Neural crest cell (in vitro differentiated cells): ENCODE measurements at places on chromosomes 7 and 10.

DNA sequence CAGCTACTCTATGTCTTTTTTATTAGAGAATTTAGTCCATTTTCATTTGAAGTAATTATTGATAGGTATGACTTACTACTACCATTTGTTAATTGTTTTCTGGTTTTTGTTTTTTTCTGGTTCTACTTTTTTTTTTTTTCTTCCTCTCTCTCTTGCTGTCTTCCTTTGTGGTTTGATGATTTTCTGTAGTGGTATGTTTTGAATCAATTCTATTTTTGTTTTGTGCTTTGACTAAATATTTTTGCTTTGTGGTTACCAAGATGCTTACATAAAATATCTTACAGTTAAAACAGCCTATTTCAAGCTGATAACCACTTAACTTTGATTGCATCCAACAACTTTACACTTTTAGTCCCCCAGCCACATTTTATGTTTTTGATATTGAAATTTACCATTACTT is 3.3 kb upstream of the OR2F2 start:
- DNase-seq, result no peak

DNA sequence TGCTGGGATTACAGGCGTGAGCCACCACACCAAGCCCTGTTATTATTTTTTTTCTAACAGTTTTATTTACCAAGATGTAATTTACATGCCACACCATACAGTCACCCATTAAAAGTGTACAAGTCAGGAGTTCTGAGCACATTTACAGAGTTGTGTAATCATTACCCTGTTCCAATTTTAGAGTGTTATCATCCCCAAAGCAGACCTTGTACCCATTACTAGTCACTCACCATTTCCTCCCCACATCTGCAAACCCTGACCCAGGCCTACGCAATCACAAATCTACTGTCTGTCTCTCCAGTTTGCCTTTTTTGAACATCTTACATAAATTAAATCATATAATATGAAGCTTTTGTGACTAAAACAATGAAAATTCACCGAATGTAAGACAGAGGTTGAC is 402.9 kb upstream of the FOXK1 start:
- no peak for DNase-seq

GRCh38 chr10:124650820-124651401 is 93.3 kb downstream of the FAM53B start:
- no peak for DNase-seq

DNA sequence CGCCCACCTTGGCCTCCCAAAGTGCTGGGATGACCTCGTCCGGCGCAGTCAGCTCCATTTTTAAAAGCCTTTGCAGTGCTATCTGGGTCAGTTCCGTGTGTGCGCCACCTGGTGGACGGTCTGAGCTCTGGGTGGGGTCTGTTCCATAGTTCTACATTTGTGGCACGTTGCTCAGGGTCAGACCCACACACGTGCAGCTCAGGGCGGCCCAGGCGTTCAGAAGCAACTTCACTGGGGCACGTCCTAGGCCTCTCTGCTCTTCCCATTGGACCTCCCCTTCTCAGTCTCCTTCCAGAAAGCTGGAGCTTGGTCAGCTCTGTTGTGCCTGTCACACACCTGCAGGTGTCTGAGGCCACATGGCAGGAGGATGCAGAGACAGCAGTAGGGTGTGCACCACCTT is 137.9 kb downstream of the DNAJB6 start:
- no peak for DNase-seq

DNA sequence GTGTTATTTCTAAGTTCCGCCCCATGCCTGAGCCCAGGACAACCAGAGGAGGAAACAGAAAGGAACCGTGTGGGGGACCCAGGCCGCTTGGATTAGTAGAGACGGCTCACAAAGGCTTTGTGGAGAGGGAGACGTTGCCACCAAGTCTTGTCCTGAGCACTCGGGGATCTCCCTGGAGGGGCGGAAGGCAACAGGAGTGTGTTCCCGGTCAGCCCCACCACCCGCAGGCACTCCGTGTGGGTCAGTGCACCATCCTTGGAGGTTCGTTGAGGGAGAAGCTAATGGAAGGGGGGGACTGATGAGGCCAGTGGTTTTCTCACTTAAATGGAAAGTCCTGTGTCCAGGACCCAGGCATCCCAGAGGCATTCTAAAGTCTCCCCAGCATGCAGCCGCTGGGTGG is 26.7 kb upstream of the EN2 start:
- DNase-seq, result no peak

GRCh38 chr7:6015917-6016652 is 7.0 kb downstream of the AIMP2 start:
- no peak for DNase-seq

DNA sequence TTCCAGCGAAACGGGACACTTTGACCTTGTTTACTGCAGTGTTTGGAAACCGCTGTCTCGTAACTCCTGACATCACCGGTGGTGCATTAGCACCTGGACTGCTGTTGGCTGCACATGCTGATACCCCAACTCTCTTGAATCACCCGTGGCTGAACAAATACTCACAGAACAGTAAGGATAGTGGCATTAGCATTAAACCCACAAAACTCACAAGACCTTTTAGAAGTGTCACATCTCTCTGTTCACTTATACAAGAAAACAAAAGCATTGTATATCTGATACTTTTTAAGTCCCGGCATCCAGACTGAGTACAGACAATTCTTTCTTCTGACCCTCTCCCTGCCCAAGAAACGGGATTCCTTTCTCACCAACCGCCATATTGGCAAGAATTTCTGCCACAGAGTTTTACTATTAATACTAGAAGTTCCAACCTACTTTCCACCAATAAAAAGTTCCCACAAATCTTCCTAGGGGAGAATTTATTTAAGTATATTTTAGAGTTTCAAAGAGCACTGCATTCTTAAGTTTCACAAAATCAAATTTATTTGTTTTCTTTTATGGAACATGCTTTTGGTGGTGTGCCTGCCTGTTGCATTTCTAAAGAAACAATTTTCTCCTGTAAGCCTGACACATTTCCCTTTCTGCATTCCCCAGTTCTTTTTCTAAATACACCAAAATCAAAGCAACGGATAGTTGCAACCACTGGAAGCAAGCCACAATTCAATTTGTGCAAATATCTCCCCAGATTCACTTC is 208.4 kb upstream of the KLF14 start:
- DNase-seq, result no peak

DNA sequence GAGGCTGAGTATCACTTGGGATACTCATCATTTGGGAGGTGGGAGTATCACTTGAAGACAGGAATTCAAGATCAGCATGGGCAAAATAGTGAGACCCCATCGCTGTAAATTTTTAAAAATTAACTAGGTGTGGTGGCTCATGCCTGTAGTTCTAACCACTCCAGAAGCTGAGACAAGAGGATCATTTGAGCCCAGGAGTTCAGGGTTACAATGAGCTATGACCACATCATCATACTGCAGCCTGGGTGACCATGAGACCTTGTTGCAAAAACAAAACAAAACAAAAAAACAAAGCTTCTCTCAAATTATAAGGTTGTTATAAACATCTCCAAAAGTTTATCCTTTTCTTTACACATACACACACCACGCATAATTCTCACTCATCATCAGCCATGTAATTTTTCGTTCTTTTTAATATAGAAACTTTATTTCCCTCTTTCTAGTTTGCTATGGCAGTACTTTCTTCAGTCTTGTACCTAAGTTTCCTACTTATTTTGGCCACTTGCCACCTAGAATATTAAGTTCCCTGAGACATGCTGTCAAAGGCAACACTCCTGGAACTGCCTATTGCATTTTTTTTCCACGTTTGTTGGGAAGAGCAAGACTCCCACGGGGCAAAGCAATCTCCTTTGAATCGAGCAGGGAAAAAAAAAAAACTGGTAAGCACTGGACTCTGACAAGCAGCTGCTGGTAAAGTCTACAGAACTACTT is 37.1 kb downstream of the SKIDA1 start:
- no peak for DNase-seq
